Cortex of kidney (tissue), 1 donor: ENCODE measurements at places on chromosomes 1 and 21.

GRCh38 chr1:156439777-156440183, 60.8 kb downstream of the MEF2D start:
- DNase-seq, result no peak

- no peak for DNase-seq
These were observed 19.6 kb downstream of the ZNF362 start for GRCh38 chr1:33275706-33276572.

DNA sequence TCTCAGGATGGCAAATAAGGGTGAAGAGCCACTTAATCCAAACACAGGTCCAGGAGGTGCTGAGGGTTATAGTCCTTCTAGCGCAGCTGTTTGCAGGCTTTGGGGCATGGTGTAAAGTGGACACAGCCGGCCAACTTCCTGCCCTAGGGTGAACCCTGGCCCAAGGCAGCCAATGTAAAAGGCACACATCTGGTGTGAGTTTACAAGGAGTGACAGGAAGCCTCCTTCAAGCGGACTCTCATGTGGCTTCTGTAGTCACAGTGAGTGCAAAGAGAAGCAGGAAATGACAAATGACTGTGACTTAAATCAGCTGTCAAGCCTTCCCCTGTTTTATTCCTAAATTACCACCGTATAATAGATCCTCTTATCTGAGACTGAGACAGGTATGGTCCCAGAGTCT, 213.0 kb downstream of the CRB1 start:
- no peak for DNase-seq

GRCh38 chr1:231013391-231014015, 26.6 kb downstream of the FAM89A start:
- no peak for DNase-seq

- no peak for DNase-seq
These were observed 386.6 kb downstream of the MATN1 start for GRCh38 chr1:30336550-30337323.

GRCh38 chr1:239388578-239388977, 2.2 kb downstream of the CHRM3 start:
- DNase-seq, result no peak

- DNase-seq, result no peak
These were observed 126.4 kb upstream of the GALNT2 start for GRCh38 chr1:229940684-229941083.

DNA sequence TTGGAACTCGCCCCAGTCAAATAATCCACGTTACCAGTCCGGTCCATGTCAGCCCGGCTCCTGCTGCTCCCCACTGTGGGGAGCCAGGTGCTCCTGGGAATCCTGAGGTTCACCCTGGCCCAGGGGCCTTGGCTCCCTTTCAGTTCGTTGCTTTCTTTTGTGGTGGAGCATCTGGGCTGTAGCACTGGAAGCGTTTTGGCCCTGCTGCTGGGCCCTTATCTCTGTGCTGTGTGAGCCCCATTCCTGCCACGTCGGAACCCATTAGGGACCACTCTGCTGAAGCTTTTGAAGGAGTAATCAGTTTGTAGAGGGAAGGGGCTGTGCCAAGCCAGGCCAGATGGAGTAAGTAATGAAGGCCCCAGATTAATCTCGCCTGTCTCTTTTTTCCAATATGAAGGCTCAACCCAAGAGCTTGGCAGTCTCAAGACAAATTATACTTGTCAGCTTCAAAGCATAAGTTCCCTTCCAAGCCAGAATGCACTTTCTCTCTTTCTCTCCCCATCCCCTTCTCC, 82.3 kb downstream of the PGM1 start:
- DNase-seq, result no peak

- DNase-seq, result no peak
These were observed 676.6 kb downstream of the USP25 start for GRCh38 chr21:16406355-16406754.
